Dorsolateral prefrontal cortex (tissue), 122 donors: ENCODE measurements at places on chromosomes 3 and 15. TPM values are rescaled to one million over a fixed set of nuclear protein-coding genes. Genes with fewer than 3 reads are reported as not detected.

Gene ZBBX
- 30.5 TPM for total RNA-seq

Gene ANKUB1
- total RNA-seq, result not detected

Gene VPS33B
- total RNA-seq, result 21.4 TPM

Gene GJD2
- 2.9 TPM for total RNA-seq

Gene PRICKLE2
- total RNA-seq, result 77.0 TPM

Gene TRIM42
- total RNA-seq, result not detected

Gene XCR1
- not detected for total RNA-seq

Gene C3orf49
- total RNA-seq, result not detected

Gene NLGN1
- total RNA-seq, result 67.0 TPM

Gene ALG1L2
- 2.5 TPM for total RNA-seq

Gene ISLR
- total RNA-seq, result 22.4 TPM

Gene SKOR1
- total RNA-seq, result 4.0 TPM

Gene FEZF2
- 7.8 TPM for total RNA-seq

Gene ADIPOQ
- total RNA-seq, result not detected

Gene ATP13A4
- total RNA-seq, result 26.7 TPM

Gene CMTM6
- total RNA-seq, result 10.4 TPM

Gene NOX5
- 0.22 TPM for total RNA-seq

Gene SRGAP3
- total RNA-seq, result 114 TPM

GRCh38 chr3:151047636-151048035 lies 37.8 kb upstream of the MED12L start:
- no peak for DNase-seq

DNA sequence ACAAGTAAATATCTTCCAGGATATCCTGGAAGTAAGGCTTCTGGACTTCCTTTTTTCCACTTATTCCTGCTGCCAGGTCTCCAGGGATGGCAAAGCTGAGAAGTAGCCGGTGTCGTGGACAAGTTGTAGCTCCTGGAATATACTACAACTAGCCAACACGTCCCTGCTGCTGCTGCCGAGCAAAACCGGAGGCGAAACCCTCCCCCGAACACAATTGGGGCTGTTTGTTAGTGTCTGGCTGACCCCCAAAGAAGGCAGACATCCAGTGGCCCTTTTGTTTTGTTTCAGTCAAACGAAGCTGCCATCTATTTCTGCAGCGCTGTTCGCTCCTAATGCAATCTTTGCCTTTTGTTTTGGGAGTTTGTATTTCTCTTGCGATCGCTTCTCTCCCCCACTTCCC lies 45.3 kb upstream of the EIF5A2 start:
- peak; percentile 51 for DNase-seq

DNA sequence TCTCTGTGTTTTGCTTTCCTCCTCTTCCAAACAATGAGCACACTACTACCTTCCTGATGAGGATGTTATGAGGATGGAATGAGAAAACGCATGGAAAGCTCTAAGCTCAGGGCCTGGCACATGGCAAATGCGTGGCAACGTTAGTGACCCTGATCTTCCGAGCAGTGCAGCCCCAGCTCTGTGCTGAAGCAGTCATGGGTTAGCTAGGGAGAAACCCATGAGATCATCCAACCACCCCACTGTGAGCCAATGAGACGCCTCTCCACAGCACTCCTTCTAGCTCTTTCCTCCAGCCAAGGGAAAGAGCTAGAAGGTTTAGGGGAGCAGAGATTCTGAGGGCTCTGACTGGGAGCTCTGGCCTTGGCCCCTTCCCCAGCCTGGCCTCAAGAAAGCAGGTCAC lies 4.5 kb downstream of the CPN2 start:
- DNase-seq, result no peak

GRCh38 chr3:55591888-55592287 lies 104.8 kb upstream of the WNT5A start:
- peak; percentile 58 for DNase-seq

DNA sequence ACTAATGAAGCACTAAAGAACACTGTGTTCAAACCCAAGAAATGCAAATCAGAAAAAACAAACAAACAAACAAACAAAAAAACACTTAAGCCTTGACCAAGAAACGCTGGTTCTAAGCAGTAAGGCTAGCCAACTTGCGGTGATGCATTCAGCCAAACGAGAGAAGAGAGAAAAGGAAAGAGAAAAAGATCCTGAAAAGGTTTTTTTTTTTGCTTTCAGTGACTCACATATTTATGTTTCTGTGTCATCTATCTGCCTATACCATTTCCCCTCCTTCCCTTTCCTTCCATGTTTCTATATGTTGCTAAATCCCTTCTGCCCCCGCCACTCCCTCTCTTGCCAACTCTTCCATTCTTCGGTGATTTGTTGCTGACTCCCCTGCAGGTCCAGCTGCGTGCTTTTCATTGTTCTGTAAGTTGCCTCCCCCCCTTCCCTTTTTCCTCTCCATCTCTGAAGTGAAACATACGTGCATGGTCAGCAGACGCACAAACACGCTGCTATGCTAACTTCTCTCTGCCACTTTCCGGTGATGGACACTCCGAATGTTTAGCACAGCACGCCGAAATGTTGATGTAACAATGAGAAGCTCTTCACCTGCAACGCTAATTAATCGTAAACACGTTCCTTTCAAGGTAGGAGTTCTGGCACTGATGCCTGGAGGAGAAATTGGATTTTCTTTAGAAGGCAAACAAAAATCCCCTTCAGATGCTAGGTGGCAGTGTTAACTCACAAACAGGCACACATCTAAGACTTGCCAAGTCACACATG lies 154.4 kb downstream of the TUSC7 start:
- no peak for DNase-seq

- DNase-seq, result no peak
Observed at GRCh38 chr3:13163848-13164382, 90.7 kb upstream of the IQSEC1 start.

DNA sequence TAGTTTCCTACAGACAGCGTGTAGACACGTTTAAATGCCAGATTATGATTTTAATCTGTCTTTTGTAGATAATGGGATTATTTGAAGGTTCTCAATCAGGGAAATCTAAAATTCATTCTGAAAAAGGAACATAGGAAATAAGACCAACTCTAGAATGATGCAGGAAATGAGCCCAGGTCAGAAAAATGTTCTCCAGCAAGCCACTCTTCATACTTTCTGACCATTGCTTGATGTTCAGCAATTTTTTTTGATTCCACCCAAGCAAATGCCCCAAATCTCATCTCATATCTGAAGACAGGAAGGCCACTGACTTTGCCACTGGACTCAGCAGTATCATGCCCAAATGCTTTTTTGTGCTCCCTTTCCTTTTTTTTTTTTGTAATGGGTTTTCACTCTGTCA lies 373.4 kb downstream of the LPP start:
- no peak for DNase-seq

DNA sequence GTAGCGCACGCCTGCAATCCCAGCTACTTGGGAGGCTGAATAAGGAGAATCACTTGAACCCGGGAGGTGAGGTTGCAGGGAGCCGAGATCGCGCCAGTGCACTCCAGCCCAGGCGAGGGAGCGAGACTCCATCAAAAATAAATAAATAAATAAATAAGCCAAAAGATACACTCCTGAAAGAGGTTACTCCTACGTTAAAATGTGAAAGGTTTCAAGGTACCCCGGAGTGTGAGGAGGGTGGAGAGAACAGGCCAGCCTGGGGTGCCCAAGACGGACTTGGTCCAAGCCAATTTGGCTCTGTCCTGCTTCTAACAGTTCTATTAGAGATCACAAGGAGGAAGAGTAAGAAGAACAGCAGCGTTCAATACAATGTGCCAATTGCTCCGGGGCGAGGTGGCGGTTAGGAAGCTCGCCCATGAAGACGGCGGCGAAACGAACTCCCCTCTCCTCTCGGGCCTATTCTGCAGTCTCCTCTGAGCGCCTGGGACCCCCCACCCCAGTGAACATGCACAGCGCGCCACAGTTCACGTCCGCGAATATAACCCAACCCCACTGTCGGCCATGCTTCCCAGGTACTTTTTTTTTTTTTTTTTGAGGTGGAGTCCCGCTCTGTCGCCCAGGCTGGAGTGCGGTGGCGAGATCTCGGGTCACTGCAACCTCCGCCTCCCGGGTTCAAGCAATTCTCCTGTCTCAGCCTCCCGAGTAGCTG lies 942 bp downstream of the ELP6 start:
- DNase-seq, result peak; percentile 17

- DNase-seq, result no peak
Observed at GRCh38 chr15:90097475-90097874, 4.8 kb downstream of the IDH2 start.

- DNase-seq, result peak; percentile 12
Observed at GRCh38 chr3:59341459-59341858, 291.6 kb upstream of the CFAP20DC start.

DNA sequence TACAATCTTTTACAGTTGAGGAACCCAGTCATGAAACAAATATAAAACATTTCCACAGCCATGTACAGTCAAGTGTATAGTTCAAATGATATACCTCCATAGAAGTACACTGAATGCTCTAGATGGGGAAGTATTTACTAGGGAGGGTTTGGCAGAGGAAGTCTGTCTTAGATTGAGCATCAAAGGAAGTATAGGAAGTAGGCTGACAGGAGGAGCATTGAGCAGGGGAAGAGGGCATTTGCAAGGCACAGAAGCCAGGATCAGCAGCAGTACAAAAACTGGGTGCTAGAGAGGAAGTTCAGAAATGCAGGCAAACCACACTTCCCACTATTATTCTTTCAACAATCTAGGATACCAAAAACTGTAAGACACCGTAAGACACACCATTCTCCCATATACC lies 122.6 kb downstream of the ANO10 start:
- DNase-seq, result no peak

DNA sequence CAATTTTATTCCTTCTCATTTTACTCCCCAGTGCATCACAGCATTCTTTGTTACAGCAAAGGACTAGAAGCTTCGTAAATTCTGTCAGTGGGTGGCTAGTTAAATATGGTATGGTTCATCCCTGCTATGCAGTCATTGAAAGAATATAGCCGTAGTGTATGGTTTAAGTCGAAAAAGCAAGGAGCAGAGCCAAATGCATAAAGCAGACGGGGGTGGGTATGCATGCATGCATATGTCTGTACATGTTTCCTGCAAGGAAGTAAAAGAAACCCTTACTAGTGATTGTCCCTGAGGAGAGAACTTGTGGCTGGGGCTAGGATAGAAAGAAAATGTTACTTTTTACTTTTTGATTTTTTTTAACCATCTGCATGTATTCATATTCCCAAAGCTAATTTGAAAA lies 19.9 kb downstream of the RBP2 start:
- DNase-seq, result no peak

- DNase-seq, result no peak
Observed at GRCh38 chr3:23019596-23020300, 183.4 kb upstream of the UBE2E2 start.

- no peak for DNase-seq
Observed at GRCh38 chr3:193132964-193133363, 108.1 kb upstream of the PLAAT1 start.

GRCh38 chr15:100785181-100786138 lies 94.2 kb upstream of the ALDH1A3 start:
- DNase-seq, result no peak

- no peak for DNase-seq
Observed at GRCh38 chr15:91956026-91956723, 102.7 kb downstream of the SLCO3A1 start.

GRCh38 chr3:58526515-58526957 lies 10.5 kb downstream of the ACOX2 start:
- no peak for DNase-seq

- no peak for DNase-seq
Observed at GRCh38 chr3:122984650-122985049, 42.9 kb downstream of the SEMA5B start.

DNA sequence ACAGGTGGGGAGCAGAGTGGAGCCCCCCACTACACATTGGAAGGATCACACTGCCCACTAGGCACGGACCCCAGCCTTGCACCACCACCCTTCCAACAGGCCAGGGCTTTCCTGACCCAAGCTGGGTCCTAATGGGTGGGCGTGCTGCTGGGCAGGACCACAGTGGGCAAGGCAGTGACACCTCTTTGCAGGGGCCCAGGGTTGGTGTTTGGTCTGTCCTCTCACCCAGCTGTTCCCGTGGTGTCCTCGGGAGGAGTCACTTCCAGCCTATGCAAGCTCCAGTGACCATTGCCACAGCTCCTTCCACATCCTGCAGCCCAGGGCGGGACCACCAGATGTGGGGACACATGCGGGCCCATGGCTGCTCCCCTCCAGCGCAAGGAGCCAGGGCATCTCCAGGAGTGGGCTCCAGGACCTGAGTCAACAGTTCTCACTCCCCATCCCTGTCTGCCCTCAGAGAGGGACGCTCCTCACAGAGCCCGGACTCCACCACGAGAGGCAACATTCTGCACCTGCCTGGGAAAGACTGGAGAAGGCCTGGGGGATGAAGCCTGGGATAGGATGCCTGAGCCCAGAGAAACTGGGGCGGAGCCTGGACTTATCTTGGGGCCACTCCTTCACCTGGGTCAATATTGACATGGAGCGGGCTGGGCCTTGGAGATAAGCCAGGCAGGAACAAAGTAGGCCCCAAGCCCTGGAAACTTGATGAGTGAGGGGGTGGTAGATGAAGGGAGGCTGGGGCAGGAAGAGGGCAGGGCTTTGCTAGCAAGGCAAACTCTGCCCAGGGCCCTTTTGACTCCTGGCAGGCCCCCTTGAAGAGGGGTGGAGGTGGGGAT lies 3.9 kb upstream of the VILL start:
- no peak for DNase-seq

GRCh38 chr3:70963431-70964275 lies 619.9 kb downstream of the FOXP1 start:
- DNase-seq, result peak; percentile 36

GRCh38 chr3:125072749-125073389 lies 17.1 kb upstream of the HEG1 start:
- no peak for DNase-seq
